ENCODE measurements at places on chromosomes 11 and 22.
A peak's percentile ranks its signal among the peaks of the same experiment; 100 is the strongest.

DNA sequence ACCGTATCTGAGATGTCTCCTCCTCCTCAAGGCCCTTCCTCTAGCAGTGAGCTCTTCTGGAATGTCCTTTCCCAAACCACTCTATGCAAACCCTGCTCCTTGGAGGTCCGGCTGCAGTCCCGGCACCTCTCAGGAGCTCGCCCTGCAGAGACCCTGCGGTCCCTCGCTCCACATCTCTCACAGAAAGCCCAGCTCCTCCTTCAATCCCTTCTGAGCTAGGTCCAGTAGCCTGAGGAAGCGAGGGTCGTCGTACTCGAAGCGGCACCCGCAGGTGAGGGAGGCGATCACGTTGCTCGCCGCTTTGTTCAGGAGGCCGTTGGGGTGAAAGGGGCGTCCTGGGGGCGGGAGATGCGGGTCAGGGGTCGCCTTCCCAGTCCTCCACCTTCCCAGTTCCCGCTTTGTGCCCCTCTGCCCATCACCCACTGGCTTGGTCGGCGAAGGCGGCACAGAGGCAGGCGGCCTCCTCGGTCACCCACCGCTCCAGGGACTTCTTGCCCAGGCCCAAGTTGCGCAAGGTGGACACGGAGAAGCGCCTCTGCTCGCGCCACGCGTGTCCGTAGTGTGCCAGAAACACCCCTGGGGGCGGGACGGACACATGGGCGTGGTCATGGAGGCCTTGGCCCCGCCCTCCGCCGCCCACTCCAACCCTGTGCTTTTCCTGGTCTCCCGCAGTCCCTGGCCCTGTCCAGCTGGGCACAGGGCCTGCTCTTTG is 21.5 kb upstream of the CYP2D6 start:
- no peak for DNase-seq

- no peak for DNase-seq
These were observed 55.1 kb upstream of the GRK3 start for GRCh38 chr22:25509374-25509791.

DNA sequence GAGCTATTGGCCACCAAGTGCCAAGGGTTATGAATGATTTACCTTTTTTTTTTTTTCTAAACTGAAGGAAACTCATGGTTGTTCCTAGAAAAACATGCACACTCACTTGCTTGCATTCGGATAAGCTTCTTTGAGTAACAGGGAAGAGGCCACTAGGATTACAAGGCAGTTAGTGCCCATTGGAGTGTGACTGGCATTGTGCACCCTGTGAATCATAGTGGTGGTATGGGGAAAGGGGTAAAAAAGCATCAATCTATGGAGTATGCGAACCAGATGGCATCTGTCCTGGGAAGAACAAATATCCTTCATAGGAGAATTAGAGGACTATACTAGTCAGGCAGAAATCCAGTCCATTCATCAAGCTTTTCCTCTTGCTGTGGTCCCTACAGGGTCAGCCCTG is 24.2 kb downstream of the CD44 start:
- peak; percentile 56 for DNase-seq

DNA sequence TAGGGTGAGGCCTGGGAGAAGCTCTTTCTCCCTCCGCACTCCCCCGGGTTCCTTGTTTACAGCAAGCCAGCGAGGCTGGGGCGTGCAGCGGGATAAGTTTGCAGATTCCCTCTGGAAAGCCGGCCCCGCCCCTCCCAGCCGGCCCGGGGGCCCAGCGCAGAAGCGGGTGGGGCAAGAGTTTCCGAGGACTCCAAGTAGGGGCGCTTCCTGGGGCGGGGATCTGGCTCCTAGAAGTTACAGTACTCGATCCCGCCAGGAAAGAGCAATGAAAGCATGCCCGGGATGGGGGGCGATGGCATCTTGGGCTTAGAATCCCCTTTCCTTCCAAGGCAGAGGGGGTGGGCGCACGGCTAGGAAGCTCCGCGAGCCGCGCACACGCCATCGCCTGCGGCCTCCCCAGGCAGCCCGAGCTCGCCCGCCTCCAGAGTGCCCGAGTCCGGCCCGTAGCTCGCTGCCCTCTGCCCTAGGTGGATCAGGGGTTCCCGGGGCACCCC is 385 bp downstream of the TST start:
- DNase-seq = peak; percentile 56

Data from fibroblast of skin of back (primary cell).